Adipocyte (in vitro differentiated cells): ENCODE measurements at places on chromosomes 5 and 9.
A peak's percentile ranks its signal among the peaks of the same experiment; 100 is the strongest.

- DNase-seq: no peak
These were observed 7.3 kb downstream of the PLAC8L1 start for GRCh38 chr5:146098047-146098446.

DNA sequence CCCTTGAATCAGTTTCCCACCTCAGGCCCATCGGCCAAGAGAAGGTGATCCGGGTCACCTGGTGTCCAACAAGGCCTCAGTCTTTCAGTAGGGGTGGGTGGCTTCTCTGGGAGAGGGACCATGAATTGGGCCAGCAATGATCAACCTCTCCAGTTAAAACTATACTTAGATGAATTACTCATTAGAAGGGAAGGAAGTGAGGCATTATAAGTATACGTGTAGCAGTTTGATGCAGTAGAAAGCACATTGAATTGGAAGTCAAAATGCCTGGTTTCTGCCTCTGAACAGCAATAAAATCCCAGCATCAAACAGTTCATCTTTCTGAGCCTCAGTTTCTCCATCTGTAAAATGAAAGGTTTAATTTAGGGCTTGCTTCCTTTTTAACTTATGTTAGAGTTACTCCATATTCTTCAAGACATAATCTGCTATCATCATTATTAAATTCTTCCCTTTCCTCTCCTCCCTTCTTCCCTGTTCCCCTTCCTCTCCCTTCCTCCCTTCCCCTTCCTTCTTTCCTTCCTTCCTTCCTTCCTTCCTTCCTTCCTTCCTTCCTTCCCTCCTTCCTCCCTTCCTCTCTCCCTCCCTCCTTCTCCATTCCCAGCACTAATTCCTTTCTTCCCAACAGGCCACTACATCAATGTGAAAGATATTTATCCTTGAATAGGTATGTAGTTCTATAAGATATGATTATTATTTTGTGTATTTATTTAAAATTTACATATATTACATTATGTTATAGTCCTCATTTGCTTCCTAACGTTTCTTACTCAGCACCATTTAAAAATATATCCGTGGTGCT is 18.6 kb upstream of the TMEM174 start:
- DNase-seq: no peak

DNA sequence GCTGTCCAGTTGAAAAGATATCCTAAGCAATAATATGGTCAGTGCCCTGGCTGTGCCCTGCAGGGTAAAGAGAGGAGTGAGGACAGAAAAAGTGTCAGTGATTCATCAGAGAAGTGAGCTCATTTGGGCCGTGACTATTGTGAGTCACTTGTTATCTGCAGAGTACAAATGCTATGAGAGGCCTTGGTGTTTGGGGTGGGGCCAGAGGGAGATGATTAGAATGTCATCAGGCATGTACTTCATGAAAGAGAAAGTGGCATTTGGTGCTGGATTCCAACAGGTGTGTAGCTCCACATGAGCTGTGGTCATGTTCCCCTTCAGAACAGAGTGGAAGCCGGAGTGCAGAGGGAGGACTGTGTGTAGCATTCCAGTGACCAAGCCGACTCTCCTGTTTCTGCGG is 174.1 kb downstream of the KDM4C start:
- DNase-seq: peak; percentile 67

- no peak for DNase-seq
These were observed 36.2 kb upstream of the IL17B start for GRCh38 chr5:149415066-149415967.

DNA sequence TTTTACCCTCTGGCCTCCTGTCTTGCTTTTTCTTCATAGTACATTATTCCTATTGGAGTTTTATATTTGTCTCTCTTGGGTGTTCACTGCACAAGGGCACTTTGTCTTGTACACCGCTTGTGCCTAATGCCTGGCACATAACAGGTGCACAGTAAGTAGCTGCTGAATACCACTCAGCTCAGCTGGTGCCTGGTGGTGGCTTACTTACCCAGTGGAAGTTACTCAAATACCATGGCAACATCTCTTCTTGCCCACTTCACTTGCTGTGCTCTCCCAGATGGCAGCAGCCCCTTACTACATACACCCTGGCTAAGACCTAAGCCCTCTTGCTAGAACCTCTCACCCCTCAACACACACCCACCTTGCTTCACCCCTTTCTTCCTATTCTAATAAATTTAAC is 11.3 kb upstream of the SKP1 start:
- no peak for DNase-seq

DNA sequence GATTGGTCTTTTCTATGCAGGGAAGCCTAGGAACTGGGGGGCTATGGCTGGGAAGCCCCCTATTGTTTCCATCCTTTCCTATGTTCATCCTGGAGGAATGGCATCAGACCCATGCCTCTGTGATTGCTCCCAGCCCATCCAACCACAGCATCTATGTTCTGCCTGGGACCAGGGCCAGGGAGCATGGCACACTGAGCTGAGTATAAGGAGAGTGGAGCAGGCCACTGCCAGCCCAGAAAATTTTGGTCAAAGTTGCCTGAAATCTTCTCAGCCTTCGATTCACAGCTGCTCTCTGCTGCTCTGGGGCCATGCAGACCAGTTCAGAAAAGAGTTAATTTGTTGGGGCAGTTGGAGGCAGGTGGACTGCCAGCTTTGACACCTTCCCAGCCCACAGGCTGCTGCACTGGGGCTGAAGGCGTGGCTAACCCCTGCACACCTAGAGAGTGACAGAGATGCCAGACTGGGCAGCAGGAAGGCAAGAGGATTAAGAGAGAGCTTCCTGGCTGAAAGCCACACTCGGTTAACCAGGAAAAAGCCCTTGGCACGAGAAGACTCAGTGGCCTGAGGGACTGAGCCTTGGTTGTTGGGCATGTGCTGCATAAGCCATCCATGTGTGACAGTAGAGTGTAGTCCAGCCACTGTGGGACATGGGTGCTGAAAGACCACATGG is 12.1 kb downstream of the TGFBI start:
- DNase-seq: no peak

DNA sequence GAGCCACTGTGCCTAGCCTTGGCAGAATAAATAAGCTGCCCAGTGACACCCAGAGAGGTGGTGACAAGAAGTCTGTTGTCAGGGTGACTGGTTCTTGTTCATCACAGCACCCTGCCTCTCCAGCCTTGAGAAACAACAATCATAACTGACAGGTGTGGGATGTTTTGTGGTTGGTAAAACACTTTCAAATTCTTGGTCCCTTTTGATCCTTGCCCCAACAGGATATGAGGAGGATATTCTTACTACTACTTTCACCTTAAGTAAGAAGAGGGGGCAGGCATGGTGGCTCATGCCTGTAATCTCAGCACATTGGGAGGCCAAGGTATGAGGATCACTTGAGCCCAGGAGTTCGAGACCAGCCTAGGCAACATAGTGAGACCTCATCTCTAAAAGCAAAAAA is 14.2 kb upstream of the FRRS1L start:
- DNase-seq: no peak

DNA sequence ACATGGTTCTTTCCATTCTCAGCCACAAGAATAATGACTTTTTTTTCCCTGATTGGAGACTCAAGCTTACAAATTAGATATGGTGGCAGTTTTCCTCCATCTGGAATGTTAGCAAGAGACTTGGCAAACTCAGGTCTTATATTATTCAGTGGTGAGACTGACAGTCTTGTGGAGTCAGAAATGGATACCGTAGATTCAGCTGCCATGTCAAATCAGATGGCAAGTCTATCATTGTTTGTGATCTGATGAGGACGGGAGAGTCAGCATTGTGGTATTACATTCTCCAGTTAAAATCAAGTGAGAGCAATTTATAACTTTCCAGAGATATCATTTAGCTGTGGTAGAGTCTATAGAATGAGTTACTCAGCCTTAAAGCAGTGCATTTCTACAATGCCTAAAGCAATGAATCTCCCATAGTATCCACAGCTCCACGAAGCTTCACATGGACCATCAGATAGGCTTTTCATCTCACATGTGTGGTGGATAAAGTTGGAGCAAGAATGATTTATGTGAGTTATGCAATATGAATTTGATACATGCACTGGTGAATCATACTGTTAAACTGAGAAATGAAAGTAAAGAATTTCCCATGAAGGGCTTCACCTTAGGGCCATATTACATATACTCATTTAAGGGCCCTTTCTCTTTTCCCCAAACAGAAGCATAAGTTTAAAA is 430.6 kb downstream of the ZNF608 start:
- DNase-seq: peak; percentile 76

DNA sequence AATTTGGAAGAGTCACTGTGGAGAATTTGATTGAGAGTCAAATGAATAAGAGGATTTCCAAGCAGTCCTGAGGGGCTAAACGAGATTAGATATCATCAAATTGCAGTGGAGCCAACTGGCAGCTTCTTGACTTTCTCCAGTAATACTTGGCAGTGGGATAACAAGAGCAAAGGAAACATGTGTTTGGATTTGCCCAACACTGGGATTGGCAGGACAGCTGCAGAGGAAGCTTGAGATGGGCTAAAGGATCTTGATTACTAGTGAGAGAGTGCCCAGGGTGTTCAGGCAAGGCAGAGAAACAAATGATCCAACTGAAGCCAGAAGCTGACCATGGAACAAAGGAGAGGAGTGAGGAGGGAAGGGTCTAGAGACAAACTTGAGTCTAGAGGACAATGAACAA is 356.0 kb upstream of the ISL1 start:
- no peak for DNase-seq
